ENCODE measurements at places on chromosomes 11 and 22. TPM values are rescaled to one million over a fixed set of nuclear protein-coding genes. Genes with fewer than 3 reads are reported as not detected.

Gene GAL3ST3
- total RNA-seq = not detected

GRCh38 chr11:61842528-61842820 is 14.4 kb downstream of the FADS2 start:
- DNase-seq = no peak

GRCh38 chr11:62680825-62681240 is 2.0 kb upstream of the UBXN1 start:
- DNase-seq = no peak

DNA sequence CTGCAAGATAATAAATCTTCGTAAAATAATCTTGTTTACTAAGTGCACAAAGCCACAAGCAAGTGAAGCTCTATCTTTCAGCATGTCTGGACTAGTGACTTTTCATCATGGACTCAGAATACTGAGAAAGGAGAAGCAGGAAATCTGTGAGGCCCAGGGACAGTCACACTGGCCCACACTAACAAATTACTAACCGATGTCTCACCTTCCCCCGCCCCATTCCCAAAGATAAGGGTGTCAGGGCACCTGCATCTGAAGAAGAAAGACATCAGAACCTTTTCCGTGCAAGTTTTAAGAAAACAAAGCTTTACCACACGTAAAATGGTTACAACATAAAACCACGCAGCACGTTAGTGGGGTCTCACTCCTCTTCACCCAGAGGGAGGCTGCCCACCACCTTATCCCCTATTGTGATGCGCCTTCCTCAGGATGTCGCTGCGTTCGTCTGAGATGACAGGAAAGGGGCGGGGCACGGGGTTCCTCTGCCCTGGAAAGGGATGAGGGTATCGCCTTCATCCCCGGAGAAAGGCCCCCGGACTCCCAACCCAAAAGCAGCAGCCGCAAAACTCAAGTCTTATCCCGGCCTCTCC is 616 bp downstream of the BTBD10 start:
- peak; percentile 64 for DNase-seq

DNA sequence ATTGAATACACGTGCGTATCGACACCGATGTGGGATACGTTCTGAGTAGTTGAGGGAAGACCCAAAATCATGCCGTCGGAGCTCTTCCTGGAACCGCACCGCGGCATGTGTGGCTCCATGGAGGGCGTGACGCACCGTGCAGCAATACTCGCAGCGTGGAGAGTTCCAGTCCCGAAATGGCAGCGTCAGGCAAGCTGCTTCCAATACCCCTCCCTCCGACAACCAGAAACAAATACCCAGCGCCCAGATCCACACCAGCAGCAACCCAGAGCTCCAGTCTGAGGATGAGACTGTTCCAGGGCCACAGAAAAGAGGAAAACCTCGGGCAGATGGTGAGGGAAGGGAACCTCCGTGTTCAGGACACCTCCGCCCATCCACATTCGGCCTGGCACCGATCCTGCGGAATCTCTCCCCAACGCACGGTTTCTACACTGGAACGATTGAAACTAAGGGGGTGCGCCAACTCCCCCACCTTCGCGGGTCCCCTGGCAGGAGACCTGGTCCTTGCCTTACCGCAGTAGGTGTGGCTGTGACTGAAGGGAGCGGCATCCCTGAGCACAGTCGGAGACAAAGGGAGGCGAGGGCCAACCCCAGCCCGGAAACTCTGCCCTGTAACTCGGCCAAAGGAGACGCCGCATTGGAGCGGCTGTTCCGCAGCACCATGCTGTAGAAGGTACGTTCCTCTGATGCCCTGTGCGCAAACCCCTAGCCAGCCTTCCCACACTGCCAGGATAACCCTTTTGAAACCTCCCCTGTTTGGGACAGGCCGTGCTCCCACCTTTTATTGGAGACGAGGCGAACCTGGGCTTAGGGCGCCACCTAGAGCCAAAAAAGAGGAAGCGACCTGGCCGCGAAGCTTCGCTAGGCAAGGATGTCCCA is 28.2 kb downstream of the DBX1 start:
- peak; percentile 62 for DNase-seq

DNA sequence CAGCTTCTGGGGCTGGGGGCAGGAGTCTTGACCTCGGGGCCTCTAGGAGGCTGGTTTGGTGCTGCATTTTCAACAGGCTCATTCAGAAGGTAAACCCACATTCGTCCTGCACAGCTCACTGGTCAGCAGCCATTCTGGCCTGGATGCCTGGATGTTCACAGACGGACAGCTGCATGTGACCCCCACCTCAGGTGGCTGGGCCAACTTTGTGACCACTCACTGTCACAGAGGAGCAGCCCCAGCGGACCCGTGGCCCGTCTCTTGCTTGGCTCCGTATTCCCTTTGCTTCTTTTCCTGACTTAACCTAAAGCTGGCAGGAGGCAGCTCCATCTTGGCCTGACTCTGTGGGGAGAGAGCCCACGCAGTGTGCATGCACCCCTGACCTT is 8.2 kb downstream of the DGCR8 start:
- DNase-seq = no peak

- no peak for DNase-seq
Measured at GRCh38 chr11:119531623-119532022, 108.7 kb upstream of the THY1 start.

GRCh38 chr11:75796091-75796435 is 18.9 kb upstream of the UVRAG start:
- no peak for DNase-seq

- peak; percentile 35 for DNase-seq
Measured at GRCh38 chr11:134529212-134530096, 117.4 kb upstream of the B3GAT1 start.

GRCh38 chr11:4039011-4039410 is 55.6 kb upstream of the RRM1 start:
- DNase-seq = no peak
